ENCODE measurements at places on chromosomes 3 and 15.

GRCh38 chr15:35545316-35545823 is 595 bp downstream of the DPH6 start:
- peak; percentile 68 for DNase-seq

DNA sequence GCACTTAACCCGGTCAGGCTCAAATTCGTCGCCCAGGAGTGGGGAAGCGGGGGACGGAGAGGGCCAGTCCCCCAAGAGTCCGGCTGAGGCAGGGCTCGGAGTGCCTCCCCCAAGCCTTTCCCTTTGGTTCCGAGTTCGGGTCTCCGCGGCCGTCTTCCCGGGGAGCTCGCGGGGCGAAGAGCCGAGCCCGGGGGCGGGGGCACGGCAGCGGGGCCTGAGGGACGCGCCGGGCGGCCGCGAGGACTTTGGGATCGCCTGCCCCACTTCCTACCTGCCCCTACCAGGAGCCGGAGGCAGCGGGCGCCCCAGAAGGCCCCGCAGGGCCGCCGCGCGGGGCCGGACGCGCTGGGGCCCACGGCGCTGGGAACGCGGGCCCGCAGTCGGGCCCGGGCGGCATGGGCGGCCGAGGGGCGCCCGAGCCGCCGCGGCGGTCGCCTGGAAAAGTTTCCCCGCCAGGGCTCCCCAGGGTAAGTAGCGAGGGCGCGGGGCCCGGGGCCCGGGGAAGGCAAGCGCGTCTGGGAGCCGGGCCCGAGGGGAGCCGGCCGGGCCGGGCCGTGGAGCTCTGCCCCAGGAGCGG is 2.8 kb downstream of the FURIN start:
- DNase-seq: no peak

- no peak for DNase-seq
Measured at GRCh38 chr3:86787091-86787490, 203.9 kb downstream of the VGLL3 start.

GRCh38 chr15:32218666-32219065 is 184.4 kb downstream of the GOLGA8K start:
- DNase-seq: no peak

- DNase-seq: no peak
Measured at GRCh38 chr15:79900087-79900486, 3.3 kb upstream of the MTHFS start.

DNA sequence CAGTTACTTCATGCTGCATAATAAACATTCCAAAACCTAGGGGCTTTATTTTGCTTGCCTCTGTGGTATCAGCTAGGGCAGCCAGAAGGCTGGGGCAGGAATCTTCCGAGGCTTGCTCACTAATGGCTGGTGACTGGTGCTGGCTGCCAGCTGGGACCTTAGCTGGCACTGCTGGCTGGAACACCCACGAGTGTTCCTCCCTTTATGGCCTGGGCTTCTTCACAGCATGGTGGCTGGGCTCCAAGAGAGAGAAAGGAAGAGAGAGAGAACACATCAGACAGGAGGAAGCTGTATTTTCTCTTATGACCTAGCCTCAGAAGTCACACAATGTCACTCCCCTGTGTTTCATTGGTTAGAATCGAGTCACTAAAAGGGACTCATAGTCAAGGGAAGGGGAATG is 23.9 kb upstream of the CDCP1 start:
- DNase-seq: no peak

- DNase-seq: no peak
Measured at GRCh38 chr3:140258222-140258724, 323.3 kb downstream of the CLSTN2 start.

DNA sequence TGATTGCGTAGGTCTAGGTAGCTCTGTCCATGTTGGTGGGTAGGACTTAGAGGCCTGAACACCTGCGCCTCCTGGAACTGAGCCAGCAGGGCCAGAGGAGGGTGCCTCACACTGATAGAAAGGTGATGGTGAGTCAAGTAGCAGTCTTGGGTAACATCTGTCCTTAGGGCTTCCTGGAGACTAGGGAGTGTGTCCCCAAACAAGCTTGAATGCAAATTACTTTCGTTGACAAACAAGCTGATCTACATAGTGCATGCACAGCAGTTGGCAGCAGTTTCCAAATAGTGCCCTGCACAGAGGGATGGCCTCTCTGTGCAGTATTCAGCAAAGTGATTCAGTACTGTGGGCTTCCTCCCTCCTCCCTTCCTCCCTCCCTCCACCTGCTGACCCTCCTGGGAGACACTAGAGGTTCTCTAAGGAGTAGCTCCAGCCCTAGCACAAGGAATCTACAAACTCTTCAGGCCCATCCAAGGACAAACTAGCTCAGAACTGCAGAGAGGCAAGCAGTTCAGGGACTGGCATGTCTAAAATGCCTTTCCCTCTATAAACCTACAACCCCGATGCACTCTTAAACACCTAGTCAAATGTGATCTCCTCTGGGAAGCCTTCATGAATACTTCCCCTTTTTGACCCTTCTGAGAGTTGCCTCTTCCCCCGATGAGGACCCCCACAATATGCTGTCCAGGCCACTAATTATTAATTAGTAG is 61.0 kb downstream of the TLE3 start:
- no peak for DNase-seq
